ENCODE measurements at places on chromosomes 4 and X.

GRCh38 chr4:113826421-113826820 lies 64.9 kb upstream of the CAMK2D start:
- DNase-seq = no peak

DNA sequence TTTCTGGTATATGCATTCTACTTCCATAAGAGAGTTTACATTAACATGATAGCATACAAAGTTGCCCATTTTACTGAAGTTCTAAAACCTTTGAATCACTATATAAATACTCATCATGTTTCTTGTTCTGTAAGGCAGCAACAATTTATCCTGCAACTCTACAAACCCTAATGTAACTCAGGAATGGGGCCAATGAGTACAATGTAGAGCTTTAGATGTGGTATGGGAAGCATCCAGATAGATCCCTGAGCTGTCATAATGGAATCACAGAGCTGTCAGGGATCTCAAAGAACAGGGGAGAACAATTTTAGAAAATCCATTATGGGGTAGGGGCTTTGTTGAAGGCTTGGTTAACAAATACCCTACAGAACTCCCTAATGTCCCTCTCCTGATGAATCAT lies 88.5 kb downstream of the DCUN1D4 start:
- no peak for DNase-seq

- DNase-seq = no peak
These were observed 39.8 kb downstream of the HAND2 start for GRCh38 chr4:173490256-173490655.

- DNase-seq = no peak
These were observed 85.9 kb upstream of the GPR34 start for GRCh38 chrX:41602816-41603345.

GRCh38 chr4:104020641-104021040 lies 300.9 kb upstream of the TACR3 start:
- DNase-seq = no peak

Measured in COR-L47 (cell line).